ENCODE measurements at places on chromosomes 12 and 14.

GRCh38 chr14:100557658-100558057 lies 29.6 kb downstream of the BEGAIN start:
- DNase-seq, result no peak

- no peak for DNase-seq
Measured at GRCh38 chr12:121932176-121932536, 13.8 kb downstream of the CFAP251 start.

DNA sequence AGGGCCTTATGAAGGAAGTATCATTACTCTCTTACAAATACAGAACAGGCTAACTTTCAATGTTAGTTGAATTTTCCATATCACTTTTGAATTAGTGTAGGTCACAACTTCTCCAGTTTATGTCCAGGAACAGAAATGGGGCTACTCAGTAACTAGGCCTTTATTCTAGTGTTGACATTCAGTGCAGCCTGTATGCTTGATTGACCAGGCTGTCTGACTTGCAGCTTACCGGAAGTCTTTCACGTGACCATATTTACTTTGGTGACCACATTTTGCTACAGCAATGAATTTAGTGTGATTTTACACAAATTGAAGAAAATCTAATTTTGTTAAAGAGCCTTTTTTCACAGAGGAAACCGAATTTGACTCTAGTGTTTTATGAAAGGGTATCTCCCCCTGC lies 12.4 kb downstream of the MTERF2 start:
- DNase-seq, result no peak

DNA sequence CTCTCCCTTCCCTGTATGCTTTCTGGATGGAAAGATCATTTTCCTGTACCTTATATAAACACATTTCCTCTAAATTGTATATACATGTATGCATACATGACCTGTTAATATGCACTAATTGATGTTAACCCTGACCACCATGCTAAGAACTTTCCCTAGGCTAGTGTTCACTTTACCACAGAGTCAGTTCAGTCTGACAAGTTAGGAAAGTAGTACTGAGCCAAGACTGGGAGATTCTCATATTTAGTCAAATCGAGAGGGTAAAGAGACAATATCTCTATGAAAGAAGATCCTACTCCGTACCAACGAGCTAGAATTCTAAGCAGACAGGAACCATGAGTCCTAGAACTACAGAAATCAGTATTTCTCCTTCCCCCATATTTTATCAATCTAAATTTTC lies 36.8 kb downstream of the ATF7 start:
- DNase-seq, result no peak

DNA sequence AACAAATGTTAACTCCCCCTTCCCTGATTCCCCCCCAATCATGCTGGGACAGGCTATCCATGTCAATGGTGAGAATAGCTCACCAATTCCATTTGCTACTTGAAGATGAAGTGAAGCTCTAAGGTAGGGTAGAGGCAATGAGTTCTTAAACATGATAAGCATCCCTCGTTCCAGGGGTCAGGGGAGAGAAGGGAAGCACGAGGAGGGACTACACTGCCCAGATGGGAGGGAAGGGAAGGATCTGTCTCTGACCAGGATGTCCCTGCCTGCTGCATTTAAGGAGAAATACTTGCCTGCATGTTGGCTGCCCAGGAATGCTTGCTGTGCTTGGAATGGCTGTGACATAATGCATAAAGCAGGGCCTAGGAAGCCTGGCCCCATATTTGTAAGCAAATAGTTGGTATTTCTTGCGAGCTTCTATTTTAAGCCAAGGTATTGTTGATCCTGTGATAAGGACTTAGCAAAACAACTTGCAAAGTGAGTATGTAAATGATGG lies 155.1 kb downstream of the CEP83 start:
- DNase-seq, result no peak

DNA sequence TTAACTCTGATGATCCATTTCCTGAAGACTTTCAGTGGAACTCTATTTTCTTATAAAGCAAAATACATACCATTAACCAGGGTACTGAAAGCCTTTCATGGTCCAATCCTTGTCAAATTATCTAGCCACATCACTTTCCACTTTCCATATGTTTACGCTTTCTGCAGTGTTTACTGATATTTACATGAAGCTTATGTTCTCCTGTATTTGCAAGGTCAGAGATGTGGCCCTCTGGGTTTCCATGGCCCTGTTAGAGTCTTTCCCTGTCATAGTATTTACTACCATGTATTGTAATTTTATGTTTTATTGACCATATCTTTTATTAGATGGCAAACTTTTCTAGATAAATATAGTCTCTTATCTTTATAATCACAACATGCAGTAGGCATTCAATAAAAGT lies 23.5 kb upstream of the IGF1 start:
- no peak for DNase-seq

GRCh38 chr14:101918065-101918989 lies 46.0 kb upstream of the DYNC1H1 start:
- DNase-seq, result no peak

- no peak for DNase-seq
Measured at GRCh38 chr14:99574099-99574880, 29.7 kb downstream of the CCDC85C start.

DNA sequence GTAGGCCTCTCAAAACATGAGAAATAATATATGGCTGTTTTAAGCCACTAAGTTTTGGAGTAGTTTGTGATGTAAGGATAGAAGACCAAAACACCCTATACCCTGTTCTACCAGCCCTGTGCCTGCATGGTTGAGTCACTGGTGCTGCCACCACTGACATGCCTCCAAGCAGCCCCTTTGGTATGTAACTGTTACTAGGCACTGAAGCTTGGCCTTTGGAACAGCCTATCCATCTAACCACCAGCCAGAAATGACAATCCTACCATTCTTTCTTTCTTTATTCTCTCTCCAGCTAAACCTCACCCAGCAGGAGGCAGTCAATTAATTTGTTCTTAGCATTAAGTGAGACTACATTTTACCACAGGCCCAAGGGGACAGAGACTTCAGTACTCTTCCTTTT lies 240.3 kb downstream of the MSRB3 start:
- no peak for DNase-seq

GRCh38 chr14:72439707-72440106 lies 454.2 kb downstream of the DPF3 start:
- no peak for DNase-seq

GRCh38 chr12:12380949-12381593 lies 24.2 kb downstream of the BORCS5 start:
- no peak for DNase-seq

GRCh38 chr14:80117876-80118275 lies 93.4 kb downstream of the DIO2 start:
- no peak for DNase-seq

DNA sequence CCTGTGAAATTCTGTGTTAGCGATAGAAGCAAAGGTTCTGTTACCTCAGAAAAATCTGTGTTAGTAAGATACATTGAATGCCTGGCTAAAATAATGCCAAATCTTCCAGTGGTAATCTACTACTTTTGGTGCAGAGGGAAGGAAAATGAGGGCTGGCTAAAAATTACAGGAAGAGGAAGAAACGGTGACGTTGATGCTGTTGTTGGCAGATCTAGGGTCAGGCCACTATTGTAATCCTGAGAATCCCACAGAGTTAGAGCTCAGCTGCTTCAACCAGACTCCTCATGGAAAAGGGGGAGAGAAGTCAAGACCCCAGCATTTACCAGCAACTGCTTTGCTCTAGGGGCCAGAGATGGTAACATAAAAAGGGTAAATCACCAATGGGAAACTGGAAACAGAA lies 145.1 kb downstream of the PPM1H start:
- no peak for DNase-seq

DNA sequence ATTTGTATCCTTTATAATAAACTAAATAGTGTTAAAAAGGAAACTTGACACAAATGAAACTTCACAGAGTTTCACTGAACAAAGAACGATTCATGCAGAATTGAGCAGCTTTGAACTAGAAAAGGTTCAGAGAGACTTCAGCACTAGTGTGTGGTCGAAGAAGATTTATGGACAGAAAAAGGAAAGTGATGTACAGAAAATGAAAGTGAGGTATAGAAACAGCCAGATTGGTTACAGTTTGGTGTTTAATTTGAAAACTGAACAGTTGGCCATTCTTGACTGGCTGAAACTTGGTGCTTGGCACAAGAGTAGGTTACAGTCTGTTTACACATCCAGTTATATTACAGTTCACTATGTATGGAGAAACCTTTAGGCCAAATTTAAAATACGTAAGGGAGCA lies 207.1 kb downstream of the GALC start:
- no peak for DNase-seq

DNA sequence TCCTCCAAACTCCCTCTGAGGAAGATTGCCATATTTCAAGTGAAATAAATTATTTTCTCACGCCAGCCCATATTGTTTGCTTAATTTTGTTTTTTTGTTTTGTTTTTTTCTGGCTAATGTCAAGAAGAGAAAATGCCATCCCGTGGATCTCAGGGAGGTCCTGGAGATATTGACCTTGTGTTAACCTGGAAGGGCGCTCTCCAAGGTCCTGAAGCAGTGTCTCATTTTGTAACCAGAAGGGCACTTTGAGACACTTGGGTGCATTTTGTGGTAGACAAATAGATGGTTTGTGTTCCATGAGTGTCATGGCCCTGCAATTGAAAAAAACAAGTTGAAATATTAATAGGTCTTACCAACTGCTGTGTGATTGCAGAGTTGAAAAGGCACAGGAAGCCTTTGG lies 268.9 kb downstream of the SUDS3 start:
- DNase-seq, result no peak

DNA sequence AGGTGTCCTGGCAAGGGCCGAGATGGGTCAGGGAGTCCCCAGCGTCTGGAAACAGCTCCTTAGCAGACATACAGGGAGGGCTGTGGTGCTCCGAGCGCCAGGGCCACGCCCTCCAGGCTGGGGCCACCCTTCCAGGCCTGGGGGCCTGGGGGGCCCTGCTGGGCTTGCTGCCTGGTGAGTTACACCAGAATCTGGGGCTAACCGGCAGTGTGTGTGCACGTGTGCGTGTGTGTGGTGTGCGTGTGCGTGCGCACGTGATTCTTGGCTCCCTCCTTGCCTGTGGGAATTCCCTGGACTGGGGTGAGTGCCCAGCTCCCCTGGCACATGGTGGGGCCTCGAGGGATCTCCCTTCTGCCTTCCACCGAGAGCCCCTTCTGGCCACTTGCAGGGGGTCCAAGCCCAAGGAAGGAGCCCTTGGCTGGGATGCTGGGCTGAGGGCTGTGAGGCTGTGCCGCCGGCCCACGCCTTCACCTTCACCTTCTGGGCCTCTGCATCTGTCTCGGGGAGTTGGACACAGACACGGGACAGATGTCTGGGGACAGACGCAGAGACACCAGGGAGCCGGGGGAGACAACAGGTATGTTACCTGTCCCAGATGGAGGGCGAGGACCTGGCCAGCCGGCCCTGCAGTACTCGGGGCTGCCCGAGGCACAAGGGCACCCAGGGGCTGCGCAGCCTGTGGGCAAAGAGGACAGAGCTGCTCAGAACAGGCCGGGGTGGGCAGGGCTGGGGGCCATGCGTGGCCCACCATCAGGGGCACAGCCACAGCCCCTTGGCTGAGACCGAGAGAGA lies 37.2 kb downstream of the BEGAIN start:
- no peak for DNase-seq

DNA sequence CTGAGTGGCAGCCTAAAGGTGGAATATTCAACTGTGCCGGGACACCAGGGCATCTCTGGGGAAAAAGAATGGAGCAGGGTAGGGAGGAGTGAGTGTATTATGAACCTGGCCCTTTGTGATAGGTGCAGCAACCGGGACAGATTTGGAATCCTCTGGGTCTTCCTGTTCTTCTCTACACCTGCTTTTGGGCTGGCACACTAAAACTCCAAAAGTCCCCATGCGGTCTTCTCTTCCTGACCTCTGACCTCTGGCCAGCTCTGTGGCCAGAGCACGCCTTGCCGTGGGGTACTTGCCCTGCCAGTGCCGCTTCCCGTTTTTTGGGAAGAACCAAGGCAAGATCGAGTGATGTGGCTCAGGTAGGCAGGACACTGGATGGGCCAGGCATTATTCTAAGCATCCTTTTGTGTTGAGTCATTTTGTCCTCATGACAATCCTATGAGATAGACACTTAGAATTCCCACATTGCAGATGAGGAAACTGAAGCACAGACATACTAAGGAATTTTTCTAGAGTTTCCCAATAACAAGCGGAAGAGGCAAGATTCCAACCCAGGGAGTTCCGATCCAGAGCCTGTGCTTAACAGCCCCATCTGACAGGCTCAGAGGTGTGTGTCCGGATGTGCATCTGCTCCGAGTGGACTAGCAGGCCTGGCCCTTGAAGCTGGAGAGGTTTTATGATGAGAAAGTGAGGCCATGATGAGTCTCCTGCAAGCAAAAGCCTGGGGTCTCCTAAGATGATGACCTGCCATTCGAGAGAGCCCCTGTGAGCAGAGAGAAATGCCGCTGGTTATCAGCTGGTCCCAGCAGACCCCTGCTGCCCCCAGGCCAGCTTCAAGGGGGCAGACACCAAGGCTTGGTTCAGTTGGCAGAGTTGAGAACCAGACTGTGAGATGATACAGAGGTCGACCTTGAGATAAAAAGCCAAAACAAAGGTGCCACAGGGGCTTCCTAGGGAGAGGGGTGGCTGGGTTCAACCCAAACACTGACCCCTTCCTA lies 67.9 kb upstream of the ESRRB start:
- no peak for DNase-seq

DNA sequence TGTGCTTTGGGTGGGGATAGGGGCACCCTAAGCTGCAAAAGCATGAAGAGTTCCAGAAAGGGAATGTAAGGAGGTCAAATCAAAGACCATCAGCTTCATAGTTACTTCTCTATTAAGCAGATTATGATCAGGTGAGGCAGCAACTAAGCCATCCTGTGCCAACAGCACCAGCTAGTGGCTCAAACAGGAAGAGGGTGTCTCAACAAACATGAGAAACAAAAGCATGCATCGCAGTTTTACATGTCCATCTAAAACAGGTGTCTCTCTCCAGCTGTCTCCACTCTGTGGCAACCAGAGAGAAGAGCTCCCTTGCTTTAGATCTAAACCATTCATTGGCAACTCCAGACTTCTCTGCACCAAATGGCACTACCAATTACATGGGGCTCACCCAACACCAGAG lies 52.9 kb downstream of the ACTN1 start:
- DNase-seq, result no peak

DNA sequence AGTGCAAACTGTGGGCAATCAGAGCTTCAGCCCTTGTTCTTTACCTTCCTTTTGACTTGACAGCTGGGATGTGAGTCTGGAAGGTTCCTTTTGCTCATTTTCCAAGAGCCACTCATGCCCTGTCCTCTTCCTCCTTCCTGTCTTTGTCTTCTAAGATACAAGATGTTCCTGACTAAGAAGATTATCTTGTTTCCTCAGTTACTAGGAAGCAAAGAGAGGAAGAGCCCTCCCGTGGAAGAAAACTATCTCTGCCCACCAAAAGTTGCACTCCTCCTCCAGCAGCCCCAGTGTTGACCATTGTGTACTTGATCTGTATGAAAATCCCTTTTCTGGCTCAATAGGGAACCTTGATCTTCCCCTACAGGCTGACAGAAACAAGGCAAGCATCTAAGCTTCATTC lies 138.0 kb downstream of the C12orf75 start:
- DNase-seq, result no peak

- DNase-seq, result no peak
Measured at GRCh38 chr12:67025543-67026114, 243.5 kb upstream of the CAND1 start.

GRCh38 chr14:54329082-54329695 lies 67.6 kb upstream of the CDKN3 start:
- no peak for DNase-seq

Measured in T-helper 17 cell (primary cell).